HuH-7.5 (cell line): ENCODE measurements at places on chromosomes 11 and 22.

- DNase-seq: no peak
Measured at GRCh38 chr22:17496841-17497240, 66.5 kb upstream of the SLC25A18 start.

GRCh38 chr22:23862103-23862502 is 4.4 kb downstream of the SLC2A11 start:
- DNase-seq: peak; percentile 67

GRCh38 chr11:22808571-22809197 is 20.9 kb downstream of the SVIP start:
- DNase-seq: no peak

DNA sequence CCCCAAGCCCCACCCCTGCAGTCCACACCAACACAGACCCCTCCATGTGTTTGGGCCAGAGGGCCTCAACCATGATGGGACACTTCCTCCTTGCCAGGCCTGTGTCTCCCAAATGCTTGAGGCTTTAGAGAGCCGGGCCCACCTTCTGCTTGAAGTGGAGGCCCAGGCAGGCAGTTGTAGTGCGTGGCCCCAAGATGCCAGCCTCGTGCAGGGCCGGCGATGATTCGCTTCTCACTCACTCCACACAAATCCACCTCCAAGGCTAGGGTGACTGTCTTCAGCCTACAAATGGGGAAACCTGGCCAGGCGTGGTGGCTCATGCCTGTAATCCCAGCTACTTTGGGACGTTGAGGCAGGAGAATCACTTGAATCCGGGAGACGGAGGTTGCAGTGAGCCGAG is 5.7 kb downstream of the PRR5 start:
- DNase-seq: no peak

- no peak for DNase-seq
Measured at GRCh38 chr11:126007238-126007637, 55.4 kb downstream of the CDON start.

- no peak for DNase-seq
Measured at GRCh38 chr22:28873183-28873963, 10.0 kb upstream of the ZNRF3 start.

GRCh38 chr22:38572065-38572464 is 2.1 kb upstream of the DMC1 start:
- no peak for DNase-seq

- DNase-seq: no peak
Measured at GRCh38 chr11:78504708-78505107, 70.0 kb downstream of the NARS2 start.

- no peak for DNase-seq
Measured at GRCh38 chr11:129639300-129639699, 176.3 kb upstream of the TMEM45B start.

GRCh38 chr11:116275635-116276034 is 497.2 kb downstream of the BUD13 start:
- DNase-seq: no peak

DNA sequence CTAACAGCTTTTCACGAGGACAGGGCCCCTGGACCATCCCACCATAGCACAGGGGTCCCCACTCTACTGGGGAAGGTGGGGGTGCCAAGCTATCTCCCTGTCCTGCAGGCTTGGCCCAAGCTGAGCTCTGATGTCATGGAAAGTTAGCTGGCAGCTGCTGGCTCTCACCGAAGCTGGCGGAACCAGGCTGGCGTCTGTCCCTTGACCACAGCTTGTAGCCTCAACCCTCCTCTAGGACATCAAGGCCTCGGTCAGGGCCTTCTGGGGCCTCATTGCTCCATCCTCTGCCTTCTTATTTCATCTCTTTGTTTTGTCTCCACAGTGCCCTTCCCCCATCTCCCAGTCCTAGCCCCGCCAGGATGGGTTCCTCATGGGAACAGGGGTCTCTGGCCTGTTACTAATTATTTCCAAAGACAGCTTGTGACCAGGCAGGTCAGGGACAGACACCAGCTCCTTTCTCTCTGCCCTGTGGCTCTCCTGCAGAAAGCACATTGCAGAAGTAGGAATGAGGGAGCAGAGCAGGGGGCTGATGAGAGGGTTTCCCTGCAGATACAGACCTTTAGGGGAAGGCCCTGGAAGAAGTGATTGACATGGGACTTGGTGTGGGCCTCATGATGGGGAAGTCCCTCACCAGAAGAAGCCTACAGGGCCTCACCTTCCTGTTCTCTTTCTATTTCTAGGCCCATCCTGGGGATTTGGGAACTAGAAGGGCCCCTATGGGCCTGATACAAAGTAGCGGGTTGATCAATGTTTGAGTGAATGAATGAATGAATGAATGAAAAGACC is 97.5 kb upstream of the ALX4 start:
- no peak for DNase-seq

DNA sequence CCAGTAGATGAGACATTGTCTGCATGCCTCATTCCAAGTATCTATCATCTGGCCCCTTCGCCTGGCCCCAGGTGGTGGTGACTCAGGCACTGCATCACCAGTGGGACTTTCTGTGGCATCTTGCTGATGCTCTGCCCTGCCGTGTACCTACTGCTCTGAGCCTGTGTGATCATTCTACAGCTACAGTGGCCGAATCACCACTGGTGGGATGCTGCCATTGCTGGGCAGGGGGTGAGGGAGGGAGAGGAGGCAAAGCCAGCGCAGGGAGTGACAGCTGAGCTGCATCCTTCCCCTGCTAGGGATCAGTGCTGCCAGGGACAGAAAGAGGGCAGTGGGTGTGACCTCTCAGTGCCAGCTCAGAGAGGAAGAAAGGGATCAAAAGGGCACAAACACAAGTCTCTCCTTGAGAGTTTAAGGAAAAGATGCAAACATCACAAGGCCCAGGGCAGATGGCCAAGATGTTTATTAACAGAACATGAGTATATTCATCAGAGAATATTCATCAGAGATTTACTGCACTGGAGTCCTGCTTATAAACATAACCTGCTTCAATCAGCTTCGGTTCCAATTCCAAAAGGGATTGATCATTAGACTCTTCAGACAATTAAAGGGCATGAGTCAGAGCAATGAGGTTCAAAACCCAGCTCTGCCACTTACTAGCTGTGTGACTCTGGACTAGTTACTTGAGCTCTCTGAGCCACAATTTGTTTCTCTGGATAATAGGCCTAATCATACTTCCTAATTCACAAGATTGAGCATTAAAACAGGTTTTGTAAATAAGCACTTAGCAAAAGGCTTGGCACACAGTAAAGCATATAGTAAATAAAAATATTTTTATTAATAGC is 109.8 kb downstream of the NAT10 start:
- DNase-seq: no peak

DNA sequence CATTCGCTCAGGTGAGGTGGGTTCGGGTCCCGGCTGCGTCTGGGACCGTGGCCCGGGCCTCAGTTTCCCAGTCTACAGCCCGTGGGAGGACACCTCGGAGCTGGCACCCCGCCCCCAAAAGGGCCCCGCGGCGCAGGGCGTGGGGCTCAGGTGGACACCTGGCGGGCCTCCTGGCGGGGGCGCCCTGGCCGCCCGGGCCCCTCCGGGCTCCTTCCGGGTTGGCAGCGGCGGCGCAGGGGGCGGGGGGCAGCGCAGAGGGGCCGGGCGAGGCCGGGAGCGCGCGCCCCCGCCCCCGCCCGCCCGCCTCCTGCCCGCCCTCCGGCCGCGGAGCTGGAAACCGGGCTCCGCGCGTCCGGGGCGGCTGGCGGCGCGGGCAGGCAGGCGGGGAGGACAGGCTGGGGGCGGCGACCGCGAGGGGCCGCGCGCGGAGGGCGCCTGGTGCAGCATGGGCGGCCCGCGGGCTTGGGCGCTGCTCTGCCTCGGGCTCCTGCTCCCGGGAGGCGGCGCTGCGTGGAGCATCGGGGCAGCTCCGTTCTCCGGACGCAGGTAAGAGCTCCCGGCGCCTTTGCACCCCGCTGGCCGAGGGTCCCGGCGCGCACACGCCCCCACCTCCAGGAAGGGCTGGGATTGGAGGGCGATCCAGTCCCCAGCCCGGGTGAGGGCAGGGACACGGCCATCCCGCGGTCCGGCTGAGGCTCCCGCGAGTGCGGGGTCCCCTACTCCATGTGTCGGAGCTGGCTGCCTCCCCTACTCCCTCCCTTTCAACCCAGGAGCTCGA is at the start of gene EMID1:
EMID1 (plus strand) TSS at position 303 of the 778 bp plus-strand sequence; CDS start at position 446, 143 bp downstream.
- DNase-seq: peak; percentile 84

- no peak for DNase-seq
Measured at GRCh38 chr11:75705541-75705940, 12.1 kb upstream of the MOGAT2 start.

GRCh38 chr11:89136606-89137005 is 41.1 kb upstream of the TYR start:
- DNase-seq: no peak

- DNase-seq: no peak
Measured at GRCh38 chr22:36755316-36755715, 20.6 kb downstream of the IFT27 start.

- no peak for DNase-seq
Measured at GRCh38 chr11:9838961-9839360, 175.1 kb downstream of the SWAP70 start.

DNA sequence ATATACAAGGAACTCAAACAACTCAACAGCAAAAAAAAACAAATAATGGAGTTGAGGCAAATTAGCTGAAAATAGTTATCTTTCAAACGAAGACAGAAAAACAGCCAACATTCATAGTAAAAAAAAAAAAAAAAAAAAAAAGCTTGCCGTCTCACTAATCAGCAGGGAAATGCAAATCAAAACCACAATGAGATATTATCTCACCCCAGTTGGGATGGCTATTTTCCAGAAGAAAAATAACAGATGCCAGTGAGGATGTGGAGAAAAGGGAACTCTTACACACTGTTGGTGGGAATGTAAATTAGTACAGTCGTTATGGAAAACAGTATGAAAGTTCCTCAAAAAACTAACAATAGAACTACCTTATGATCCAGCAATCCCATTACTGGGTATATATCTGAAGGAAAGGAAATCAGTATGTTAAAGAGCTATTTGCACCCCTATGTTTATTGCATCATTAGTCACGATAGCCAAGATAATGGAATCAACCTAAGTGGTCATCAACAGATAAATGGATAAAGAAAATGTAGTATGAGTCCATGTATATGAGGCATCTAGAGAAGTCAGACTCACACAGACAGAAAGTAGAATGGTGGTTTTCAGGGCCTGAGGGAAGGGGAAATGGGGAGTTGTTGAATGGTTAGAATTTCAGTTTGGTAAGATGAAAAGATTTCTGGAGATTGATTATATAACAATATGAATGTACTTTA is 56.0 kb downstream of the USP35 start:
- no peak for DNase-seq

DNA sequence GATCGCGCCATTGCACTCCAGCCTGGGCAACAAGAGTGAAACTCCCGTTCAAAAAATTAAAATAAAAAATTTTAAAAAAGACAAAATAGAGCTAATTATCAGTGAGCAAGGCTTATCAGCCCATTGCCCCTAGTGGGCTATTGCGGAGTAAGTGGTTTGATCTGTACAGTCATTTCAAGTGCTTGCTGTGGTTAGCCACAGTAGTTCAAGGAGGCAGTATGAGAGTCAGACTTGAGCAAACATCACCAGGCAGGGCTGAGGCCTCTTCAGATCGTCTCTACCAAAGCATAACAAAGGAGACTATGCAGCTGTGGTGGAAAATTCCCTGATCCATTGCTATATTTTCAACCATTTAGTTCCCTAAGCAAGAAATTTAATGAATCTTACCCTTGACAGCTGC is 4.3 kb upstream of the SBF2 start:
- no peak for DNase-seq

DNA sequence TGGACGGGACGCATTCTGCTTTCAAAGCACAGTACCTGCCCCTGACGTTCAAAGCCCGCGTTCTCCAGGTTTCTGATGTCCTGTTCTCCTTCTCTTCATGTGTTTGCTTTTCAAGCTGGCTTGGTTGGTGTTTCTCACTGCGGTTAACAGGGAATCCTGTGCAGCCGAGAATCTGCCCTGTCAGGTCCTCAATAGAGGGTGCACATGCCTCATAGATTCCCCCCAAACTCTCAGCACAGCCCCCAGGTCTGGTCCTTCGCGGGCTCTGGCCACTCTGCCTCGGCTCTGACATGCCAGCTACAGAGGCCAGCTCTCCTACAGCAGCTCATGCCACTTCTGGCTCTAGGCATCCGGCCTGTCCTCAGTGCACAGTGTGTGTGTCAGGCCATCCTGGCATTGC is 1343.8 kb downstream of the TBC1D22A start:
- no peak for DNase-seq

- DNase-seq: no peak
Measured at GRCh38 chr11:116973270-116973669, 125.0 kb downstream of the SIK3 start.

- DNase-seq: no peak
Measured at GRCh38 chr11:15705891-15706290, 591.2 kb downstream of the INSC start.

DNA sequence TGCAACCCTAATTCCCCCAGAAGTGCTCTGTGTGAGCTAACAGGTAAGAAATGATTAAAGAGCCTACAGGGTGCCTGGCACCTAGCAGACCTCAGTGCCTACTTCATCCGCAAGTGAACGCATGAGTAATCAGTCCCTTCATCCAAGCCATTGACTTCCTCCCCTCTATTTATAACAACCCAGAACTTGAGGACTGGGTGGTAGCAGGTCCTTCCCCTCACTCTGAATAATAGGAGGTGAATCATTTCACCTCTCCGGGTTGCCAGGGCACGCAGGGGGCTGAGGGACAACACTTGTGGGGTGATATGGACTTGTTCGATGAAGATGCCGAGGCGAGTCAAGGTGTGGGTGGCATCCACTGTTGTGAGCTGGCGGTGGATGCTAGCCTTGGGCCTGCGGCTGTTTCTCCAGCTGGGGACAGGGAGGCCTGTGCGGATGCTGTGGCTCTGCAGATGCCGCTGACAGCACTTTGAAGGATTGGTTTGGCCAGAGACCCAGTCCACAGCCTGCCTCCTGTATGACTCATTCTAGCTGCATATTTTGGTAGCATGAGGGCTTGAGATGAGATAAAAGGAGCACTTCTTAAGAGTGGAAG is 11.7 kb upstream of the SORL1-AS1 start:
- DNase-seq: no peak

GRCh38 chr11:71200172-71200716 is 52.1 kb downstream of the SHANK2 start:
- no peak for DNase-seq

DNA sequence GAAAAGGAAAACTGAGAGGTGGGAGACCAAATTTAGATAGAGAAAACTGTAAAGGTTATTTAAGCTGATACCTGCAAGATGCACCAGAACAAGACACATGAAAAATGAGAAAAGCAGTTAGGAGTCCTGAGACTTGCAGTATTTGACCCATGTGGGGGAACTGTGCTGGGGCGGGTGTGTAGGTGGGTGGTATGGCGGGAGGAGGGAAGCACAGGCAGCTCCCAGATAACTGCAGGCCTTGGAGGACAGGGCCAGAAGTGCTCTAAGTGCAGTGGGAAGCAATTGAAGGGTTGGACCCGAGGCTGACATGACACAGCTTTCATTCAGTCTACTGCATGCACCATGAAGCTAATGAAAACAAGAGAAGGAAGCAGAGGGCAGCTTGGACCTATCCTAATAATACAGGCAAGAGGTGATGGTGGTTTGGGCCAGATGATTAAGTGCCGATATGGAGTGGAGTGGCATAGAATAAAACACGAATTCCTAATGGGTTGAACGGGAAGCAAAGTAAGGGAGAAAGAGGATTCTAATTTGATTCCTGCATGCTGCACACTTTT is 48.0 kb upstream of the ANO3 start:
- DNase-seq: no peak

GRCh38 chr11:57480409-57481137 is 20.2 kb downstream of the RTN4RL2 start:
- peak; percentile 100 for DNase-seq
